Brain (organoid and tissue), 16 donors: ENCODE measurements at places on chromosomes 1 and 21. TPM values are rescaled to one million over a fixed set of nuclear protein-coding genes. Genes with fewer than 3 reads are reported as not detected.

Gene TRPM2
- polyA plus RNA-seq: 8.1 TPM

Gene TMOD4
- polyA plus RNA-seq: not detected

Gene CLEC20A
- not detected for polyA plus RNA-seq

Gene ACTN2
- 7.3 TPM for polyA plus RNA-seq

Gene FALEC
- polyA plus RNA-seq: not detected

Gene PINK1
- 198 TPM for polyA plus RNA-seq

Gene TEKT2
- 12.0 TPM for polyA plus RNA-seq

Gene NPPA
- 10.0 TPM for polyA plus RNA-seq

Gene RHD
- polyA plus RNA-seq: not detected

Gene SYPL2
- polyA plus RNA-seq: 0.22 TPM

Gene GCSAML
- polyA plus RNA-seq: not detected

Gene POLR3C
- 29.8 TPM for polyA plus RNA-seq

Gene C8B
- polyA plus RNA-seq: not detected

Gene MMEL1
- 1.3 TPM for polyA plus RNA-seq
